Common myeloid progenitor, CD34-positive (primary cell): ENCODE measurements at places on chromosomes 7 and 10.

- no peak for DNase-seq
These were observed 23.1 kb upstream of the MACC1 start for GRCh38 chr7:20240080-20240926.

DNA sequence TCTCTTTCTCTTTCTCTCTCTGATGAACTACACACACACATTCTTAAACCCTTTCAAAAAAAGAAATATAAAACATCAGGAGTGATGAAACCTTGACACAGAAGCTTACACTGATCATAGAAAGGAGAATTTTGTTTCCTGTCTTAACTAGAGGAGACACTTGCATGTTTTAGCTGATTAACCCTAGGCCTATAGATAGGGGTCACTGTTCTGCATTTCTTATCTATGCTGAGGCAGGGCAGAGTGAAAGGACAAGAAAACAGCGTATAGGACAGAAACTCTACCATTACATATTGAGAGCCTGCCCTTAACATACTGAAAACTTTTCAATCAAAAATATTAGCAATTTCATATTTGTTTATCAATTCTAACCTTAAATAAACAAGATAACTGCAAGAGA lies 680.6 kb upstream of the MBL2 start:
- DNase-seq, result peak; percentile 1

GRCh38 chr10:133422807-133423771 lies 1.3 kb downstream of the SPRN start:
- no peak for DNase-seq

GRCh38 chr7:50728184-50728583 lies 54.5 kb downstream of the GRB10 start:
- DNase-seq, result no peak

DNA sequence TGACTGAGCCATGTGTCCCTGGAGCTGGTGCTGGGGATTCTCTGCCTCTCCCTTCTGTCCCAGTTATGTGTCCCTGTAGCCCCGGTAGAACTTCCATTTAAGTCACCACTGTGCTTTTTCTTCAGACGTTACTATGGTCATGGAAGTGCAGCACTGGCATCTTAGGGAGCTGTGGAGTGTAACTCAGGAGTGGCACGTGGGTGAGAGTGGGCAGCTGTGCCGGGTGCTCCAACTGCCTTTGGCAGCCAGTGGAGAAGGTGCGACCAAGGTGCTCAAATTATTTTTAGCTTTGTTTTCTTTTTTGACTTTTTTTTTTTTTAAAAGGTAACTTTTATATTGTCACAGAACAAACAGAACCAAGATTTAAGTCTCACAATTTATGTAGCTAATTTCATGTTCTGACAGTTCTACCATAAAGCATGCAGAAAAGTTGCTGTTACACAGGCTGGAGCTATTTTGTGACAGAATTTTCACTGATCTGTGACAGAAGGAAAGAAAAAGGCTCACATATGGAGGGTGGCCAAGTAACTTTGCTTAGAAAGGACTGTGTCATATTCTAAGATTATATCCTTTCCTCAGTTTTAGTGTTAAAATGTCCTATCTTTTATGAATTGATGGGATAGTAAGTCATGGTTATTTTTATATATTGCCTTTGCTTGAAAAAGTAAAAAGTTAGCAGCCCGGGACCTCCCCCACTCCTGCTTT lies 73.9 kb downstream of the SH2D4B start:
- DNase-seq, result no peak

GRCh38 chr7:94045581-94045980 lies 41.4 kb upstream of the BET1 start:
- peak; percentile 32 for DNase-seq

- DNase-seq, result no peak
These were observed 74.8 kb downstream of the PARP12 start for GRCh38 chr7:139987691-139988516.

DNA sequence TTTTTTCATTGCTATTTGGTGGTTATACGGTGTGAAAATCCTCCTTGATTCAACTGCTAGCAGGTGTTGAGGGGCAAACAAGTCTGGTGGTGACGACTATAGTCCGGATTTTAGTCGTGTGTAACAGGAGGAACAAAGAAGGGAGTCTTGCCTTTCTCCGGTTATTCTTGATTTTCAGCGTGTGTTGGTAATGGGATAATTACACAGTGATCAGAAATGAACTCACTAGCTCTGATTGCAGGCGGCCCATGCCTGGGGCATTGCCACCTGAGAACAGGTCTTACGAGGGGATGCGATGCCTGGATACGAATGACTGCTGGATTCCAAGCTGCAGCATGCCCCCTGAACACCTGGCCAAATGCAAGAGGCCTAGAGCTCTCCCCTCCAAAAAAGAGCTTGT lies 72.8 kb downstream of the CAMK1D start:
- no peak for DNase-seq

DNA sequence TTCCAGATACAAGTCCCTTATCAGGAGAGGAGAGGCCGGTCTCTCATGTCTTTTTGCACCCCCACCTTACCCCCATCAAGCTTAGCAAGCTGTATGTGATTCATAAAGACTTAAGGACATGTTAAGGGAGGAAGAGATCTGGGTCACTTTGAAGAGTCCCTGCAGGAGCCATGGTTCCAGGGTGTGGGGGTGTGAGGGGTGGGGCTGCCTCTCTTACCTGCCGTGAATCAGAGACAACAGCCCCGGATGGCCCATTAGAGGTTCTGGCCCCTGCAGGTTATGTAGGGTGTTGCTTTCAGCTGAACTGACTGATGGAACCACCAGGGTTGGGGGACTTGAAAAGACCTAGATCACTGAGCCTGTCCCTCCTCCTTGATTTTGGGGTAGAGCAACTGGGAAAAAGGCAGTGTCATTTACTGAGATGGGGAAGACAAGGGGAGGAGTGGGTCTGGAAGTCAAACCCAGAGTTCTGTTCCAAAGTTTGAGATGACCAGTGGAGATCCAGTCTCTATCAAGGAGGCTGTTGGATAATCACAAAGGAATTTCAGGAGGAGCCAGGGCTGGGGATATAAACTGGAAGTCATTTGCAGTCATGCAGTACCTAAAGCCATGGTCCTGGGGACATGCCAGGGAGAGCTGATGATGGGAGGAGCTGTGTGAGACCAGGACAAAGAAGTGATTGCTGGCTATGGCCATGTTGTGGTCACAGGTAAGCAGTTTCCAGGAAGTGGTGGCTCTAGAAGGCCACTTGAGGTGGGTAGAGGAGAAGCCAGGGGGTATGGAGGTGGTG lies 23.1 kb downstream of the ADAMTS14 start:
- DNase-seq, result no peak

- no peak for DNase-seq
These were observed 75.3 kb upstream of the NKX6-2 start for GRCh38 chr10:132861116-132861691.
